ENCODE measurements at places on chromosomes 4 and X.

DNA sequence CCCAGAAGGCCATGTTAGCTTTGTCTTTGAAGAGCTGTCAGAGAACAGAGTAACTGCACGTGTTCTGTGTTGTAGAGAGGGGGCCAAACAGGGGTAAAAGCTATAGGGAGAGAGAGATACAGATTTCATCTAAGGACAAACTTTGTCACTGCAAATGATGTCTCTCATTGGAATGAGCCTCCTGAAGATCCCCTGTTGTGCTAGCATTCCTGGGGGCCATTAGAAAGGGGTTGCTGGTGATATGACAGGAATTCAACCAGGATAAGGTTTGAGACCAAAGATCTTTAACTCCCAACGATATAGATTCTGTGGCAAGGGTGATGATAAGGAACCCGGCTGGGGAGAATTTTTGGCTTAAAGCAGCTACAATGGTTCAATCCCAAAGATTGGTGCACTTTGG is 16.8 kb downstream of the MID1 start:
- ATAC-seq: no peak

DNA sequence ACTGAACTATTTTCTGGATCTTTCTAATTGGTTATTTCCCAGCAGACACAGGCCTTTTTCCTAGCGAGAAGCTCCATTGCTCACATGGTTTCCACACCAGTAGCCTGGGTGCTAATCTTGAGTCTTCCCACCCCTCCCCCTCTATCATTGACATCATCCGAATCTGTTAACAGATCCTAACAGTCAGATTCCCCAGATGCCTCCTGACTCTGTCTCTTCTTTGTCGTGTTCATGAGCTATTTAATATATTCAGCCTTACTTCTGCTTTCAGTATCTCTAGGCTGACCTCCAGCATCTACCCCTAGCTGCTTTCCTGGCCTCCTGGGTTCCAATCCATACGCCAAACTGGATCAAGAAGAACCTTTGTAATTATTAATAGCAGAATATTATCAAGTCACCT is 85.0 kb downstream of the CLNK start:
- no peak for ATAC-seq

DNA sequence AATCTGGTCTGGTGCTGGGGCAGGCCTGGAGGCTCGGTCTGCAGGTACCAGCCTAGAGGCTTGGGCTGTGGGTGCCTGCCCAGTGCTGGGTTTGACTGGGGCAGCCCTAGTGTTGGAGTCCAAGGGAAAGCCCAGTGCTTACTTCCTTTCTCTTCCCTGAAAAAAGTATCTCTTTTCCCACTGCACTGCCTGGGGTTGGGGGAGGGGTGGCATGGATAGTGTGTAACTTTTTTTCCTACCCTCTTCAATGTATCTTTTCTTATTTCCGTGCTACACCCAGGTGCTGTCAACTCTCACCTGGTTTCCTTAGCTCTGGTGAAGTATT is 21.6 kb downstream of the KANTR start:
- no peak for ATAC-seq

DNA sequence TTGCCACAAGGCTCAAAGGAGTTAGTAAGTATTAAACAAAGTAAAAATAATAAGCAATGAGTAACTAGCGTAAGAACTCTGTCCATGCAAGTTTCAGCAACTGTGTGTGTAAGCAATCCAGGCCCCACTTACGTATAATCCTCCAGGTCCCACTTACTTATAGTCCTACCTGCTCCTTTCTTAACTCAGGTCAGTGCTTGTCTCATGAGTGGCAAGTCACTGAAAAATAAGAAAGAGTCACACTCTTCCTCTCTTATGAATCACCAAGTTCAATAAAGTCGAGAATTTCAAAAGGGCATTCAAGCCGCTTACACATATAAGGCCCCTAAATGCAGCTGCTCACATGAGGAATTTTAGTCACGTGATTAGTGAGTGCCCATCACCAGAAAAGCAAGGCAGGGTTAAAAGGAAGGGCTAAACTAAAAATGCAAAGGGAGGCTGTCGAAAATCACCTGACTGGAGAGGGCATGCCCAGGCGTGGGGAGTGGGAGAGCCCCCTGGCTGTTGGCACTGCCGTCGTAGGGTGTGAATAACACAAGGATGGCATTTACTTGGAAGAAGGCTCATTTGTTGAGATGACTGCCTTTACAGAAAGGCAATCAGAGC is 58.2 kb downstream of the ZNF827 start:
- no peak for ATAC-seq

All from activated T-helper 17 cell treated with anti-CD3 and anti-CD28 coated beads, Interleukin-2, amount 50 U/mL, for 72 hours (primary cell).